ENCODE measurements at places on chromosomes 13 and 19.

- no peak for DNase-seq
Measured at GRCh38 chr13:46372071-46372470, 15.0 kb downstream of the RUBCNL start.

GRCh38 chr13:33318037-33318436, 32.5 kb upstream of the STARD13 start:
- DNase-seq, result no peak

DNA sequence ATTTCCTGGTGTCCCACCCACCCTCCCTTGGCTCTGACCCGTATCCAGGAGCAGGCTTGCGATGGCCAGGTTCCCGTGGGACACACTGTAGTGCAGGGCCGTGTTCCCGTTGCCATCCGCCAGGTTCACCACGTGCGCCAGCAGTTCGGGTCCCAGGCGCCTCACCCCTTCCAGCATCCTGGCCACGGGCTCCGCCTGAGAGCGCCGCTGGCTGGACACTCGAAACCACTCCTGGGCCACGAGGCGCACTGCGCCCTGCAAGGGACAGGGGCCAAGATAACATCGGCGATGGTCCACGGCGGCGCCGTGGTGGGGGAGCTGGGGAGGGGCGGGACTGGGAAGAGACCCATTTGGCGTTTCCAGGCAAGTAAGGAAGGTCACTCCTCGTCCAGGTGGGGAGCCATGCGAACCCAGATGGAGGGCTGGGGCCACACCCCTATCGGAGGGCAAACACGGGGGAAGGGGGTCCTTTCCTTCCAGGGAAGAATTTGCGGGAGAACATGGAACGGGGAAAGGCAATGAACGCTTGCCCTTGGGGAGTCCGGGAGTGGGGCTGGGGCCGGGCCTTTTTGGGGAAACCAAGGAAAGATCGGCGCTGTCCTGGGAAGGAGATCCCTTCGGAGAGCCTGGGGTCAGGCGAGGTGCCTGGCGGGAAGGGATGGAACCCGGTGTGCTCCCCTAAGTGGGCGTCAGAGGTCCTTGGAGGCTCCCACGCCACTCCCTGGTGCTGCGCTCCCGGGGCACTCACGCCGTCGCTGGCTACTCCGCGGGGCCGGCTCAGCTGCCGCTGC, 9.9 kb downstream of the KANK3 start:
- no peak for DNase-seq

DNA sequence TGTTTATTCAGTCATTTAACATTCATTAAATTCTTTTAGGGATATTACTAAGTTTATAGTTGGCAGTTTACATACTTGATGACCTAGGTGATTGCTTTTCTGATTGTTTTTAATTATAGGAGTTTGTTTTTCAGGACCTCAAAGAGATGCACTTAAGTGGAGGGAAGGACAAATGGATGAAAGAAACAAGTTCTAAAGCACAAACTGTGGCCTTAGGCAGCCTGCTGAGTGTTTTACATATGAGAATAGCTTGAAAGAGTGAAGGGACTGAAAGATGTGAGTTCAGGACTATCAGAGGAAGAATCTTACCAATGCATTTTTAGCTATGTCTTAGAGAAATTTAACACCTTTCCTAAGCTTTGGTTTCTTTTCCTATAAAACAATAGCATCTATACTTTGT, 402.6 kb downstream of the KLF12 start:
- no peak for DNase-seq

GRCh38 chr13:27415116-27415515, 9.3 kb upstream of the GTF3A start:
- DNase-seq, result no peak

GRCh38 chr13:91278888-91279287, 68.6 kb upstream of the MIR17HG start:
- DNase-seq, result no peak

DNA sequence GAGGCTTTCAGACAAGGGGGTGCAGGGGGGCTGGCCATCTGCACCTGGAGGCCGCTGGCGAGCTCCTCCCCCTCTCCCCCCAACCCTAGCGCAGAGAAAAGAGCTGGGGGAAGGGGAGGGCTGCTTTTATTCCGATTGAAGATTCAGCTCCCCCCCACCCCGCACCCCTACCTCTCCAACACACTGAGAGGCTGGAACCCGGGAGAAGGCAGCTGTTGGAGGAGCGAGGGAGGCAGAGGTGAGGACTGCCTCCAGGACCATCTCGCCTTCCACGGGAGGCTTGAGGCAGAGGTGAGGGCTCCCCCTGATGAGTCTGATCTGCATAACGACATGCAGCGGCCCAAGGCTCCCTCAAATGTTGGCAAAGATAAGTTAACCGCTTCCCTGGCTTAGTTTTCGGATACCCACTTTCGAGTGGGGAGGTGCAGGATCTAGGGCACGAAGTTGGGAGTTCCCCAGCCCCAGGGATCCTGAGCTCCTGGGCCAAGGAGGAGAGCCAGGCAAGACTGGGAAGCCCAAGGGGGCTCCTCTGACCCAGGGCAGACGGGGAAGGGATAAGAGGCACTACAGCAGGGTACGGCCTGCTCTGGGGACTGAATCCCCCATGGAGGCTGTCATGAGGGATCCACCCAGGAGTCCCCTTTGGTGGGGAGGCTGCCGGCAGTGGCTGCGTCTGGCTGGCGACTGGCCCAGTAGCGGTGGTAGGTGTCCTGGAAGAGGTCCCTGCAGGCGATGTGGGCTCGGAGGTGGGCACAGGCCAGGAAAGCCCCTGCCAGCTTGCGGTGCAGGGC, 1.2 kb upstream of the NUMBL start:
- DNase-seq, result peak; percentile 10

DNA sequence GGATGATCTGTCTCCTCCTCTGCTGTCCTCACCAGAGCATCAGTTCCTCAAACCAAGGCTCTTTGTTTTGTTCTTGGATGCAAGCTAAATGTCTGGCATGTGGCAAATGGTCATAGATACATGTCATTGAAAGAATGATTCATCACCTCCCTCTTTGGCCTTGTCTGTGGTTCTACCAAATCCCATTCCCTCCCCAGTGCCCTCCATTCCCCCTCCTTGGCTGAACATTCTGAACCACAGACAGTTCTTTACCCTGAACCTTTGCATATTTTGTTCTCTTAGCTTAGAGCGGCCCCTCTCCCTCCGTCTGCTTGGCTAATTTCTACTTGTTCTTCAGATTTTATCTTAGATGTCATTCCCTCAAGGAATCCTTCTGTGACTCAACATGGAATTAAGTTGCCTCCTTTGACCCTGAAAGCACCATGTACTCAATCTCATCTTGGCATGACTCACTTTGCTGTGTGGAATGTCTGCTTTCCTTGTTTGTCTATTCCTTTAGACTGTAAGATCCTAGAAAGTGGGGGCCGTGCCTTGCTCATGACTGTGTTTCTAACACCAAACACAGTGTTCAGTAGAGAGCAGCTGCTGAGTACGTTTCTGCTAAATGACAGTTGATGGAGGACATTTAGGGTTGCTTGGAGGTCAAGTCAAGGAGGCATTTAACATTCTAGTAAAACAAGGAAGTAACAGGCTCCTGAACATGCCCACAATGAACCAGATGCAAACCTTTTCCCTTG, 8.1 kb downstream of the ALOX5AP start:
- DNase-seq, result no peak

- peak; percentile 79 for DNase-seq
Measured at GRCh38 chr19:15463861-15464371, 428 bp downstream of the RASAL3 start.

DNA sequence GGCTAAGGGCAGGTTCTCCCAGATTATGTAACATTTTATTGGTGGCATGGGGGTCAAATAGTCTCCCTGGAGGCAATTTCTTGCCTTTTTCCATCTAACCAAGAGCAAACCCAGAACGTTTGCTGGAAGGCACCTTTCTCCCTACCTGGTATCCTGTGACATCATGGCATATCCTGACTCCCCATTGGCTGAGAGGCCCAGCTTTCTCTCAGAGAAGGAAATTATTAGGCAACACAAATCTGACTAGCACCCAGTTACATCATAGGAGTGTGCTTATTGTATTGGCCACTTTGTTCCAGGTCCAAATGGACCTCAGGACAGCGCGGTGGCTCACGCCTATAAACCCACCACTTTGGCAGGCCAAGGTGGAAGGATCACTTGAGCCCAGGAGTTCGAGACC, 13.0 kb downstream of the NTN5 start:
- no peak for DNase-seq

Measured in activated naive CD4-positive, alpha-beta T cell treated with Interleukin-2 at 50 U/mL for 16 hours (primary cell).